ENCODE measurements at places on chromosomes 12 and 14.

GRCh38 chr12:80834724-80835123 is 103.0 kb downstream of the LIN7A start:
- no peak for DNase-seq

DNA sequence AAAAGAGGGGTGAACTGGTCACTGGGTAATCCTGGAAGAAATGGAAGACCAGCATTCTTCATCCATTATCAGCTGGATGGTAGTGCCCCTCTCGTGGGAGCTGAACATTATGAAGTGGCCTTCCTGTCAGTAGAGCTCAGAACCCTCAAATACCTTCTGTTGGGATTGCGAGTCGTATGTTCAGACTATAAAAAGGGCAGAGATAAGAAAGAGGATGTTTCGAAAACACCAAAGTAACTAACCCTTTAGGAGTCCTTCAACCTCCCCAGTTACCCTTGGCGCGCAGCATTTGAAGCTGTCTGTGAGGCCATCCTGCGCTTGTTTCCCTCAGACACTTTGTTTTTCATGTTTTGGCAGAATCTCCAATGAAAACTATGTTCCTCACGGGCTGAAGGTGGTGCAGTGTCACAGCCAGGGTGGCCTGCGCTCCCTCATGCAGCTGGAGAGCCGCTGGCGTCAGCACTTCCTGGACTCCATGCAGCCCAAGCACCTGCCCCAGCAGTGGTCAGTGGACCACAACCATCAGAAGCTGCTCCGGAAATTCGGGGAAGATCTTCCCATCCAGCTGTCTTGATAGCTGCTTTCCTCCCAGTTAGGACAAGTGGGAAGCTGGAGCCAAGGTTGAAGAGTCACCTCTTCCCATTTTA is 19.3 kb upstream of the GALNT16 start:
- no peak for DNase-seq

DNA sequence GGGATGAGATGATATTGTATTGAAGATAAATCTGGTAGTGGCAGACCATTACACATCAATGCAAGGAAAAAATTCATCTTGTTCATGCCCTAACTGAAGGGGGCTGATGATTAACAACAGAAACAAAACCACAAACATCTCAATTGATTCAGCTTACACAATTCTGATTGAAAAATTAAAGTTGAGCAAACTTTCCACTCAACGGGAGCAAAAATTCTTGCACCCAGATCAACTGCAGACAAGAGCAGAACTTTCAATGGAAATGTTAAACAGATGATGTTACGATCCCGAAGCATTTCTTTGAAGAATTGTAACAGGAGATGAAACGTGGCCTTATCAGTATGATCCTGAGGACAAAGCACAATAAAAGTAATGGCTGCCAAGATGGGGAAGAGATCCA is 172.4 kb upstream of the SOX5 start:
- no peak for DNase-seq

GRCh38 chr12:94954029-94954685 is 49.3 kb downstream of the NDUFA12 start:
- DNase-seq = no peak

GRCh38 chr12:2250797-2251196 is 198.0 kb downstream of the CACNA1C start:
- DNase-seq = no peak

- no peak for DNase-seq
Observed at GRCh38 chr12:120668868-120669840, 17.8 kb upstream of the MLEC start.

GRCh38 chr14:25150934-25151790 is 101.2 kb upstream of the STXBP6 start:
- DNase-seq = no peak

GRCh38 chr14:26719514-26719913 is 121.7 kb upstream of the NOVA1 start:
- DNase-seq = no peak

DNA sequence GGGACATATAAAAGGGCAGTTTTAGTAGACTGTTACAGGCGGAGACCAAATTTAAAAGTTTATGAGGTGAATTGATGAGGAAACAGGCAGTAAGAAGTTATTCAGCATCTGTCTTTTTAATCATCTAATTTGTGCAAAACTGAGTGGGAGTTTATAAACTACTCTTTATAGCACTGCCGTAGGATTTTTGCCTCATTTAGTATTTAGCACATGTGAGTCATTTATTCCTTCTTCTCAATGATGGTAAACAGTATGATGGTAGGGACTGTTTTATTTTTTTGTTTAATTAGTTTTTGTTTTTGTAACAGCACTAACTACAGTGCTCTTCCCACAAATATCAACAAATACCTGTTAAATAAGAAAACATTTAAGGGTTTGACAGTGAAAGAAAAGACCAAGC is 20.6 kb downstream of the TOGARAM1 start:
- no peak for DNase-seq

DNA sequence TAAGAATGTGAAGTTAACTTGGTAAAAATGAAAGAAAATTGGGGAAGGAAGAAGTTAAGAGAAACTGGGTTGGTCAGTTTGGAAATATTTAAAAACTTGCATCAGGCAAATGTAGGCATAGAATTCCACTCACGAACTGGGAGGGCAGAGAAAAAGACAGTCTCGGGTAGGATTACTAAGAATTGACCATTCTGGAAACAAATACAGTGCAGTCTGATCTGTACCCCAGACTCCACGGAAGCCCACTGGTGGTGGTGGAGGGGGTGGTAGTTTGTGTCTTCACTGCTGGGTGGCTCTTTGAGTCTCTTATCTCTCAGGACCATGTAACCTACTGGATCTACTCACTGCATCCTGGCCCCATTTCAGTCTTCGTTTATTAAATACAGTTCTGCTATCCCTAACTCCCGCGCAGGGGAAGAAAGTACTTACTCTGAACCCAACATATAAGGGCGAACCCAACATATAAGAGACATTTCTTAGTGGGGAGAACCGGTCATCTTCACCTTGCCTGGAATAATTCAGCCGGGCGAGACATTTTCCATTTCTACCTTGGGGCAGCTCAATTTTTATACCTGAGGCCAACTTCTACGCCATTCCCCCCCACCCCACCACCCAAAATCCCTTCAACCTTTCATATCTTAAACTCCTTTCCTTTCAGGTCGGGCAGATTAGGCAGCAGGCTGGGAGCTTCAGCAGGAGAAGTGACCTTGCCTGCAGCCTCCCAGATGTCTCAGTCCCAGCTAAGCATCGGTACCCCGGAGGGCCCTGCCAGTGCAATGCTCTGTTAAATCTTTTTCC is 1.7 kb downstream of the SLC2A3 start:
- DNase-seq = peak; percentile 16

DNA sequence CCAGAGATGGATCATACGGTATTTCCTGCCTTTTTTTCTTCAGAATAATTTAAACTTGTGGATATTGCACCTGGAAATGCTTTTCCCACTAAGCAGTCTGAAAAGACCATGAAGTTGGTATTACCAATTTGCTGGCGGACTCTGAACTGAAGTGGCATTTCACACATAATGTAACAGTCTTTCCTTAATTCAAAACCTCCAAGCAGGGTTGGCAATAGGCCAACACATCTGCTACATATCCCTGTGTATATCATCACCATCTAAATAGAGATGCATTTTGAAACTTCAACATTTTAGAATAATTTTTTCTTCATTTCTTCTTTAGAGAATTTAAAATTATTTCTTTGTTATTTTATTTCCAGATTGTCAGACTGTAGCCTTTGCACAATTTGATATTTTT is 100.5 kb downstream of the TSPAN8 start:
- DNase-seq = no peak

DNA sequence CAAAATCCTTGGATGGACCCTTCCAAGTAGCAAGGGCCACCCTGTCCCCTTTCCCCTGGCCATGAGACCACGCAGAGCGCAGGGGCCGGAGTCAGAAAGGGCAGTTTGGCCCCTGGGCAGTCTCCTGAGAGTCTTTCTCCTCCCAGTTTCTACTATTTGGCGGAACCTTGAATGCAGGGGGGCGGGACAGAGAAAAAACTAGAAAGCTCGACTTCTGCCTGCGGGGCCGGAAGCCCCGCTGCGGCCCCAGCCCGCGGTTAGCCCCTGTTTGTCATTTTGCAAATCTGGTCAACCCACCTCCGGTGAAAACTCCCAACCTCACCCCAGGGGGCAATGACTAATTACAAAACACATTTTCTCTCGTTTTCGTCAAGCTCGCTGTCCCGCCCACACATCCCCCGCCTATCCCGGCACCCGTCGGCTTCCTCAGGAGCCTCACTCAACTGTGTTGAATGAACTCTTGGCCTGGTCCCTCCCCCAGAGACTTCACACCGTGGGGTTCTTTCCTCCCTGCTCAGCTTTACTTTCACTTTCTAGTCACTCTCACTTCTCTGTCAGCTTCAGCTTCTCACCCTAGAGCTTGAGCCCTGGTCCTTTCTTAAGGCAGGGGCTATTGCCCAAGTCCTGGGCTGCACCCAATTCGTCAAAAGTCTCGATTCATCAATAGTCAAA is 66.7 kb downstream of the IRF2BPL start:
- DNase-seq = peak; percentile 95

DNA sequence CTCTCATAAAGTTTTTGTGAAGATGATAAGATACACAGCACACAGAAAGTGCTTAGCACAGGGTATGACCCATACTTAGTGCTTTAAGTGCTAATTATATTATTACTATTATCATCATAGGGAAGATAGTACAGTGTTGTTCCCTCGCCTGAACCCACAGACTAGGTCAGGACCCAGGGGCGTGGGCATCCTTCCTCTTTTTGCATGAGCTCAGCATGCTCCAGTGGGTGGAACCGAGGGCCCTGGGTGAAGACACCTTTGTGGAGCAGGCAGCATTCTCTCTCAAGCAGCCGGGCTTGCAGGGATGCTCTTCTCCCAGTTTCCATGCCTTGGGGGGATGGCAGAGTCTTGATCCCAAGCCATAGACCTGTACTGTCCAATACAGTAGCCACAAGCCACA is 34.8 kb downstream of the CRACR2A start:
- no peak for DNase-seq

GRCh38 chr12:97148941-97149559 is 242.0 kb downstream of the NEDD1 start:
- peak; percentile 36 for DNase-seq

DNA sequence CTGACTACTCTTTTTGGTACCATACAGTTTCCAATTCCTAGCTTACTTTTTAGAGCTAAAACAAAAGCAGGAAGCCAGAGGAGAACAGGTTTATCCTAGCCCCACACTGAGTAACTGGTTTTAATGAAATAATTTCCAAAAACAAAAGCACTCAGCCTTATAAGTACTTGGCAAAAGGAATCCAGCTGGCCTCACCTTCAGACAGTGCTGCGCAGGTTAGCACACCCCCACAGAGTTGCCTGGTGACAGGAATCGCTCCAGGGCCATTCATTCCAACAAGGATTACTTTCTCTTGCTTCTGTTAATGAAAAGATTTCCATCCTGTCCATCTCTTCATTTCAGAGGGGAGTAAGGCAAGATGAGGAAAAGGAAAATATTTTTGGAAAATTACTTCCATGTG is 84.6 kb downstream of the SCFD1 start:
- no peak for DNase-seq

GRCh38 chr12:26279908-26280307 is 84.5 kb downstream of the SSPN start:
- DNase-seq = no peak

- no peak for DNase-seq
Observed at GRCh38 chr12:6839482-6840201, 1.1 kb upstream of the GNB3 start.

DNA sequence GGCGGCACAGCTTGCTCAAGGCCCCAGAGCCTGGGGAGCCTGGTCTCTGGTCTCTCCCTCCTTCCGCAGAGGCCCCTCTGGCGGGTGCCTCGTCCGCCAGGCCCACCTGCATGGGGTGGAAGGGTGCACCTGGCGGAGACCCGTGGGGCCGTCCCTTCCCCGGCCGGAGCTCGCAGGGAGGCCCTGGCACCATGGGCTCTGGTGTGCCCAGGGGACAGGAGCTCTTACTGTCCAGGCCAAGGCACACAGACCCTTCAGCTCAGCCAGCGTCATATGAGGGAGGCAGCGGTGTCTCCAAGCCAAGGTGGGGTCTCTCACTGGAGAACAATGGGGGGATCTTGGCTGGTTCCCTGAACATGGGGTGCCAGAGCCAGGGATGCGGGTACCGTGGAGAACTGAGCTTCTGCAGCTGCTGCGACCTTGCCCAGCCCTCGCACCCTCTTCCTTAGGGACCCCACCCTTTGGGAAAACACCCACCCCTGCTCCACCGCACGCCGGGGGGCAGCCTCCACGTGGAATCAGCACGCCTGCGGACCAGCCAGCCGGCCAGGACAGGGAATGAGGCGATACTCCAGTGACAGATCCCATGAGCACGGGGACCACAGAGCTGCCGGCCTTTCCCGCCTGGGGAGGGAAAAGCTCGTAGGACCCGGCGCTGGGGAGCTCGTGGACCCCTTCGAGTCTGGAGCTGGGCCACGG is 25.7 kb upstream of the GALNT9 start:
- no peak for DNase-seq

DNA sequence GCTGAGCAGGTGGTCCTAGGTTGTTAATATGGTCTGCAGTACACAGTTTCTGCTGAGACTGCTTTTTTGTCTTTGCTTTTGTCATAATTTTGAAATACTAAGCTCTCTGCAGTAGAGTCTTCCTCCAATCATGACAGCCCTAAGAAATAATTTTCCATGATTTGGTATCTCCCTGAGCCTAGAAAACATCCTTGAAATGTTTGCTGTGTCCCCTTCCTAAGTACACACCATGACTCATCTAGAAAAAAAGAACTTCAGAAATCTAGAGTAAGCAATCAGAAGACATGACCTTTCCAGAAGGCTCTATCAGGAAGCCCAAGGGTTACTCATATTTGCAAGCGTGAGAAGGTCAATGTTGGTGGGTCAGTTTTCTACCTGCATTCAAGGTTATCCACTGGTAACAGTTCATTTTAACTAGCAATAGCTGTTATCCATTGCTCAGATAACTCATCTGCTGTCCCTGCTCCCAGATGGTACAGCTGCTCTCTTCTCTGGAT is 16.4 kb downstream of the DAD1 start:
- no peak for DNase-seq

DNA sequence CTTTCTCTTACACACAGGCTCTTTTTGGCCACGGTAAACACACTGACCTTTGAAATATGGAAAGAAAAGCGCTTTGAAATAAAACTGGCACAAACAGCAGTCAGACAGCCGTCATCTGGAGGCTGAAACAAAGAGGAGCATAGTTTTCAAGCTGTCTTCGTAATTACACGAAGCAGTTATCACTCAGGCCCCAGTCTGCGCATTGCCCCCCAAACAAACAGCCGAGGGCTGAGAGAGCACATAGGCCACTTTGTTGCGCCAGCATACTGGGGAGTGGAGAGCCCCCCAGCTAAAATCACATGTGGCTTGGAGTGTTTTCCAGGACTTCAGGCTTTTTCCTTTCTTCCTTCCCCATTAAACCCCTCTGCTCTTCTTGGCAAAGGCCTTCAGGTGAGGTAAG is 142.9 kb upstream of the BTG1 start:
- no peak for DNase-seq

GRCh38 chr14:74543771-74544438 is 50.3 kb downstream of the ISCA2 start:
- DNase-seq = no peak

GRCh38 chr12:53251477-53252348 is 16.4 kb upstream of the ESPL1 start:
- DNase-seq = peak; percentile 66
